CD4-positive, alpha-beta T cell (primary cell): ENCODE measurements at places on chromosomes 4 and X.

DNA sequence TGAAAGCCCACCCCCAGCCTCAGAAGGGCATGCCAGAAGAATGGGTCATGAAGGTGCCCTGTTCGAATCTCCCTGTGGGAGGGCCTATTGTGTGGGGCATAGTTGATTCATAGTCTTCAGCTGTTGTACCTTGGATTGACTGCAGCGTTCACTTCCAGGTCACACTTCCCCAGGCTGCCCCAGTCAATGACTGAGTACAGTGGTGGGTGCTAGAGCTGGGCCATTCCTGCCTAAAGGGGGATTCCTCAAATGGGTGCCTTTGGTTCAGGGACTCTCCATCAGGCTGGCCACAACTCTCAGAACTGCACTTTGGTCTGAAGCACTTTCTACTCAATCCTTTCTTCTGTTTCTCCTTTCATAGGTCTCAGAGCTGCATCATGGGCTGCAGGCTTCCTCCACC, 35.0 kb upstream of the RASGEF1B start:
- no peak for DNase-seq

- no peak for DNase-seq
These were observed 29.2 kb downstream of the NUDT9 start for GRCh38 chr4:87451537-87451936.

DNA sequence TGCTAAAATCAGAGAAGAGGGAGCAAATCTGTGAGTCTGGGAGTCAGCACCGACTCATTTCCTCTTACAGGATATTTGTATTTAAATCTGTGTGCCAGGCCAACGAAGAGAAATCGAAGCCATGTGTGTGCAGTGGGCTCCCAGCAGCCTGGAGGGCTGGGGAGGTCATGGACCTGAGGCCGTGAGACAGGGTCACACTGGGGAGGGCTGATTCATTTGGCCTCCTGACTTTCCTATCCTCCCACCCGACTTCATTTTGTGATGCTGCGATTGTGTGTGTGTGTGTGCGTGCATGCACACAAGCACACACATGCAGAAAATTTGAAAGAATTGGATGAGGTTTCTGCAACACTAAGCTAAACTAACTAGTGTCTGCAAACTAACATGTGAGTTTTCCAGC, 48.7 kb upstream of the STX18 start:
- DNase-seq = no peak

- no peak for DNase-seq
These were observed 4.8 kb downstream of the BCOR start for GRCh38 chrX:40092808-40093435.

DNA sequence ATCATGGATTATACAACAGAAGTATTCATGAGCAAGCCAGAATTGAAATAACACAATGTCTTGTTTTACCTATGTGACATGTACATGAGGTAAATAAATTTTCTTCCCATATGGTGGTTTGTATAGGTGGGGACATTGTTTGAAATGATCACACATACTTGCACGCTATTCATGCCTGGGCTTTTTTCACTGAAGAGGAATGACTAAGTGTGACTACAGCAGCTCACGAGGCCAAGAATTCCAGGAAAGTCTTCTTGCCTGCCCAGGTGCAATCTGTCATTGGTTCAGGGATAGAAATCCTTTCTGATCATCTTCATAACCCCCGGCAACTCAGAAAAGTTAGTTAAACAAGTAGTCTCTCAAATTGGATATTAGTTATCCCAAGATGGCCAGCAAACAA, 36.3 kb upstream of the AREG start:
- DNase-seq = no peak

- DNase-seq = no peak
These were observed 451.5 kb downstream of the UBE2NL start for GRCh38 chrX:144335402-144335801.

- no peak for DNase-seq
These were observed 383.8 kb downstream of the GRXCR1 start for GRCh38 chr4:43276321-43276720.

GRCh38 chr4:155011163-155011780, 197.2 kb upstream of the NPY2R start:
- no peak for DNase-seq

DNA sequence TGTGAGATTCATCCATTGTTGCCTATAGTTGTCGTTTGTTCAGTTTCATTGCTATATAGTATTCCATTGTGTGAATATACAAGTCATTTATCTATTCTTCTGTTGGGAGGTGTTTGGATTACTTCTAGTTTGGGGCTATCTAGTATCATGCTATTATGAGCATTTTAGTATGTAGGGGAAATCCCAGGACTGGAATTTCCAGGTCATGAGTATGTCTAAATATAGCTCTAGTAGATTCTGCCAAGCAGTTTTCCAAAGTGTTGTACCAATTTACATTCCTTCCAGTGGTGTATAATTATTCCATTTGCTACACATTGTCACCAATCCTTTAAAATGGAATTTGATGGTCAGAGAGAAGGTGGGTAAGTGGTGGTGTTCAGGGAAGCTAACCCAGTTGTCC, 30.1 kb downstream of the EGFL6 start:
- DNase-seq = no peak

GRCh38 chr4:112860830-112861690, 188.4 kb upstream of the ANK2 start:
- DNase-seq = no peak
